ENCODE measurements at places on chromosomes 16 and 17.

DNA sequence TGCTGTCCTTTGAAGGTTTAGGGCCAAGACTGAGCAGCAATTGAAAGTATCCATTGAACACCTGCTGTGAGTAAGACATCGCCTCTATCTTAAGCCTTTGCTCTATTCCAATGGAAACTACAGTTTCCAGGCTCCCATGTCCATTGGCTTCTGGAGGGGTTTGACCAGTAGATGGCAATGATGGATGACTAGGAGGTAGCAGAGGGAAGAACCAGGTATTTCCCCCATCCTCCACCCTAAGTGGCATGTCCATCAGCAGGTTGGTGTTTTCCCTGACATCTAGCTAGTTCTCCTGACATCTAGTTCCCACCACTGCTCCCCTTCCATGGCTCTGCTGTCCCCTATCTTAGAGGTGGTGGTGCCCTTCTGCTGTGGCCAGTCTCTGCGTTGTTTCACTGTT lies 58.7 kb downstream of the CENPV start:
- no peak overlapping the region for H3K4me3 ChIP-seq
- no peak overlapping the region for H3K27ac ChIP-seq
- H3K27me3 ChIP-seq: no peaks in the 10 kb centered on the region
- H3K4me1 ChIP-seq: peaks cover 19% of the 10 kb centered on the region

GRCh38 chr17:67528751-67529436 lies 151.8 kb downstream of the PITPNC1 start:
- H3K27me3 ChIP-seq: no peaks in the 10 kb centered on the region
- peaks cover 4% of the 10 kb centered on the region for H3K4me1 ChIP-seq
- no peak for DNase-seq
- H3K4me3 ChIP-seq: no peak overlapping the region

- no peaks in the 10 kb centered on the region for H3K36me3 ChIP-seq
- no peak overlapping the region for H3K27ac ChIP-seq
- H3K4me1 ChIP-seq: no peaks in the 10 kb centered on the region
- no peak overlapping the region for H3K4me3 ChIP-seq
Measured at GRCh38 chr17:66953630-66954020, 10.9 kb upstream of the CACNG4 start.

GRCh38 chr16:74020095-74020670 lies 276.4 kb upstream of the PSMD7 start:
- no peak for DNase-seq
- no peaks in the 10 kb centered on the region for H3K4me1 ChIP-seq
- H3K4me3 ChIP-seq: no peak overlapping the region
- no peak overlapping the region for H3K27ac ChIP-seq
- no peaks in the 10 kb centered on the region for H3K27me3 ChIP-seq

DNA sequence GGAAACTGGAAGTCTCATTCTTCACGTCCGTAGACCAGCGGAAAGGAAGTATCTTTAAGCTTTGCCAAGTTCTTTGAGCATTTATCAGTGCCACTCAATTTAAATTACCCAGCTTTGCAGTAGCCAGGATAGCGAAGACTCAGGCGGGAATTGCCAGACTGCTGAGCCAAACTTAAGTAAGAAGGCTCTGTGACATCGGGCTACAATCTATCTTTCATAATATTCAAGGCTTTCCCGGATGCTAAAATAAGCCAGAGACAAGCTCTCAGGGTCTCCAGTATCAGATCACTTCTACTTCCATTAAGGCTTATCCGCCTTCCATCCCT lies 436 bp upstream of the BRIP1 start:
- H3K27ac ChIP-seq: peak overlapping the region; percentile 67
- H3K4me3 ChIP-seq: peak overlapping the region; percentile 86
- no peak for DNase-seq
- H3K36me3 ChIP-seq: peaks cover 7% of the 10 kb centered on the region
- peaks cover 10% of the 10 kb centered on the region for H3K4me1 ChIP-seq
- no peaks in the 10 kb centered on the region for H3K27me3 ChIP-seq

DNA sequence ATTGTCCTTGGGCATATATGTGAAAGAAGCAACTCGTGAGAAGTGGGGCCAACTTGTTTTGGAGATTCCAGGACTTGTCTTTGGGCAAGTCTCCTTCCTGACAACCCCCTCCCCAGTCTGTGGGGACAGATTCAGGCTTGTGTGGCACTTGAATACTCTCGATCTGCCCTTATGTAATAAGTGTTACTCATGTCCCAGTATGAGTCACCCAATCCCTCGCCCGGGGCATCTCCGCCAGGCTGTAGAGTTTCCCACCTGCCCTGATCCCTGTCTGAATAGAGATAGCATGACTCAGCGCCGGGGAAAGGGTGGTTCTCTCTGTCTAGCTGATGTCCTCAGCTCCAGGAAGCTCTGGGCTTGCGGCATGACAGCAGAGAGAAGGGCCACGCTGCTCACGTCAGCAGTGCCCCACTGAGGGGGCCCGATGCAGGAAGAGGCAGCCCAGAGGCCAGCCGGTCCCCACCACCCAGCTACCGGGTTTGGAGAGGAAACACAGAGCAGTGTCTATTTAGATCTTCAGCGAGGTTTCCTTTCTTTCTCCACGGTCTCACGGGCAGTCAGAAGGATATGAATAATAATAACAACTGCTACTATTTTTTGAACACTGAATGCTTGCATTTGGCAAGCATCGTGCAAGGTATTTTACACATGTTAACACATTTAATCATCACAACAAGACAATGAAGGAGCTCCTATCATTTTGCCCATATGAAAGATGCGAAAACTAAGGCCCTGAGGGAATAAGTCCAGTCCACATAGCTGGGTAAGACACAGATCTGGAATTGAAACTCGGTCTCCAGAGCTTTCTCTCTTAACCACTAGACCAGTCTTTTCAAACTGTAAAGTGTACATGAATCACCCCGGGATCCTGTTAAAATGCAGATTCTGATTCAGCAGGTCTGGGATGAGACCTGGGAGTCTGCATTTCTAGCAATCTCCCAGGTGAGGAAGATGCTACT lies 426.7 kb upstream of the MAF start:
- H3K36me3 ChIP-seq: no peaks in the 10 kb centered on the region
- no peaks in the 10 kb centered on the region for H3K4me1 ChIP-seq
- no peak overlapping the region for H3K27ac ChIP-seq
- no peaks in the 10 kb centered on the region for H3K27me3 ChIP-seq
- no peak overlapping the region for H3K4me3 ChIP-seq

DNA sequence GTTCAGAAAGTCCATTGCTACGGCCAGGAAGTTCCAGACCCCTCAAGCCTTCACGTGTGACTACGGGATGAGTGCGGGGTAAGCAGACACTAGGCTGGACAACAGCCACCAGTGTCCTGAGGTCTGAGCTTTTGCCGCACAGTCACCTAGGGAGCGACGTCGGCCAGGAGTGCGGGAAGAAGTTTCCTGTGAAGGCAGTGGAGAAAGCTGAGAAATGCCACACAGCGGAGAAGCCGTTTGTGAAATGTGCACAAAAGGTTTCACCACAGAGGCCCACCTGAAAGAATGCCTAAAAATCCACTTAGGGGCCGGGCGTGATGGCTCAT lies 47.4 kb downstream of the SHCBP1 start:
- H3K4me3 ChIP-seq: no peak overlapping the region
- H3K36me3 ChIP-seq: no peaks in the 10 kb centered on the region
- no peaks in the 10 kb centered on the region for H3K4me1 ChIP-seq
- no peak overlapping the region for H3K27ac ChIP-seq
- H3K27me3 ChIP-seq: no peaks in the 10 kb centered on the region

DNA sequence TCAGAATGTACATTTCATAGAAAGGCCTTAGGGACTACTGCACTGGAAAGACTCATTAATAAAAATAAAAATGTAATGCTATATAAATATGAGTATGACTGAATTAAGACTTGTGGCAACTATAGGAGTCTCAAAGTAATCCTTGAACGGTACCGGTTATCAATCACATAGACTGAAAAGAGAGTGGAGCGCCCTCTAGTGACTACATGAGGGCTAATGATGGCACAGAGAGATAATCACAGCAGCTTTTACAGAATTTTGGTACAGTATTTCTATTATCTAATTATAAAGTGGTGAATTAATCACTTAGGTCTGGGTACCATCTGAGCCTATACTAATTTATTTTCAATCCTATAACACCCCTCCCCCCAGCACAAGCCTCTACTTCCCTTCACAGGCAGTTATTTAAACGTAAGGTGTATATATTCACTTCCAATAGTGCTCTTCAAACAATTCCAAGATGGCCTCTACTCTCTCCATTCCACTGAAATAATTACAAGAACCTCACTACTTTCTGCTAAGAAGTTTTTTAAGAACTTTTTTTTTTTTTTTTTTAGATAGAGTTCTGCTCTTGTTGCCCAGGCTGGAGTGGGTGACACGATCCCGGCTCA lies 40.7 kb upstream of the ANKFY1 start:
- no peaks in the 10 kb centered on the region for H3K27me3 ChIP-seq
- H3K36me3 ChIP-seq: peaks cover 37% of the 10 kb centered on the region
- H3K4me1 ChIP-seq: peaks cover 11% of the 10 kb centered on the region
- peak; percentile 70 for DNase-seq

GRCh38 chr16:5900046-5900445 lies 802.5 kb upstream of the EEF2KMT start:
- H3K4me1 ChIP-seq: no peaks in the 10 kb centered on the region
- no peaks in the 10 kb centered on the region for H3K36me3 ChIP-seq
- no peak for DNase-seq
- H3K4me3 ChIP-seq: no peak overlapping the region
- no peak overlapping the region for H3K27ac ChIP-seq
- H3K27me3 ChIP-seq: no peaks in the 10 kb centered on the region

DNA sequence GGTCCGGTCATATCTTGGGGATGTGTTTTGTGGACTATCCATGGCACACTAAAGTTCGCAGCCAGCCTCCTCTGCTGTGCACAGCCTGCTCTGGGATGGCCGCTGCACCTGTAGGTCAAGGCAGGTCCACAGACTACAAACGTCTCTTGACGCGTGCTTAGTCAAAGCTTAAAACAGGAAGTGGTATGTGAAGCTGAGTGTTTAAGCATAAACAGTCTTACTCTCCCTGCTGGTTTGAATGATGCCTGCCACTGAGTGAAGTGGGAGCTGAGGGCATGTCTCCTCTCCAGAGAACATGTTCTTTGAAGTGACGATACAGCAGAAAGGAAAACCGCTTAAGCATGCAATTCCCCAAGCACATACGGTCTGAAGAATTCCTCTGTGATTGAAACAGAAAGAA lies 365.6 kb downstream of the SLC39A11 start:
- no peaks in the 10 kb centered on the region for H3K36me3 ChIP-seq
- peak; percentile 58 for DNase-seq
- H3K4me1 ChIP-seq: peaks cover 16% of the 10 kb centered on the region
- no peaks in the 10 kb centered on the region for H3K27me3 ChIP-seq
- no peak overlapping the region for H3K27ac ChIP-seq
- H3K4me3 ChIP-seq: peak overlapping the region; percentile 32

DNA sequence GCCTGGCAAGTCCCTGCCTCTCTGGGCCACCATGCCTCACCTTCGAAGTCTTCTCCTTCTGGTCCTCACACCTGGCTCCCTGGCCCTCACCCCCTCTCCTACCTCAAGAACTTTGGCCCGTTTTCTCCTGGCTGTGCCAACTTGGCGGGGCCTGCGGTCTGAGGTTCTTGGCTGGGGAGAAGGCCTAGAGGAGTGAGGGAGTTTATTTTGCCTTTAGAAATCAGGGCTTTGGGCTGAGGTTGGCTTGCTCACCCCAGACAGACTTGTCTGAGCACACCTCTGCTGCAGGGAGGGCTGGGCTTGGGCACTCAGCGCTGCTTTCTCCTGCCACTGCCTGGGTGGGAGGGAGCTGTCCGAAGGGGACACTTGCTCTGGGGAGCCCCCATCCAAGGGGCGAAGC lies 23.3 kb upstream of the TAC4 start:
- H3K36me3 ChIP-seq: no peaks in the 10 kb centered on the region
- no peak for DNase-seq
- peaks cover 3% of the 10 kb centered on the region for H3K4me1 ChIP-seq
- H3K4me3 ChIP-seq: no peak overlapping the region

DNA sequence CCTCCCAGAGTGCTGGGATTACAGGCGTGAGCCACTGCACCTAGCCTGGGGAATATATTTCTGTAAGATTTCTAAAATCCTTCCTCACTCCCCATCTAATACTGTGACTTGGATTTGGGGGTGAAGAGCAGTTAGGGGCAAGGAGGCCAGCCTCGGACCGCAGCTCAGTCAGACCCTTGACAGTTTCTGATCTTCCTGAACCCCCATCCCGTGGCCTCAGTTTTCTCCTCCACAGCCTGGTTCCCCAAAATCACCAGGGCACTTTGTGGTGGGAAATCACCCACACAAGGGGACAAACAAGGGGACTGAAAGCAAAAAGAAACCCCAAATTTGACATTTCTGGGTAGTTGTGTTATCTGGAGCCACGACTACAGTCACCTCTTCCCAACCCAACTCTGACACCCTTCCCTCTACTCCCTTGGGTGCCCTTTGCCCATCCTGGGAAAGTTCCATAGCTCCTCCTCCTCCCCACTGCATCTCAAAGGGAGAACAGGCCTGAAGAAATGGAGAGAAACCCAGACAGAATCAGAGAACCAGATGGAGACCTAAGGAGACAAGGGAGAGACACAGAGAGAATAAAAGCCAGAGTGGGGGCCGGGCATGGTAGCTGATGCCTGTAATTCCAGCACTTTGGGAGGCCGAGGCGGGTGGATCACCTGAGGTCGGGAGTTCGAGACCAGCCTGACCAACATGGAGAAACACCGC lies 2.8 kb upstream of the STAT5A start:
- H3K4me1 ChIP-seq: peaks cover 36% of the 10 kb centered on the region
- no peak for DNase-seq
- no peak overlapping the region for H3K27ac ChIP-seq
- no peaks in the 10 kb centered on the region for H3K36me3 ChIP-seq
- H3K27me3 ChIP-seq: no peaks in the 10 kb centered on the region
- H3K4me3 ChIP-seq: no peak overlapping the region

DNA sequence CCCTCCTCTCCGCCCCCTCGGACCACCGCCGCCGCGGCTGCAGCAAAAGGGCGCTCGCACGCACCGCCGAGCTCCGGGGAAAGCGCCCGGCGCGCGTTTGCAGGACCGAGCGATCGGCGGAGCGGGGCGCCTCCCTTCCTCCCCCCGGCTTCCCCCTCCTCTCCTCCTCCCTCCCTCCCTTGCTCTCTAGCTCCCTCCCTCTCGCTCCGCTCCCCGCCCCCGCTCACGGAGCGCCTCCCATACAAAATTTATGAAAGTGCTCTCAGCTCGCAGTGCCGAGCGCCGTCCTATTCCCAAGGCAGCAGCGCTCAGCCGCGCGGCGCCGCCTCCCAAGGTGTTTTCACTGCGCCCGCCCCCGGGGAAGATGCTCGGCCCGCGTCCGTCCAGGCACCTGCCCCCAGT lies at the start of gene RTN4RL1:
Gene RTN4RL1 (minus strand): TSS at position 115 of the 402 bp plus-strand sequence. CDS start 469 bp downstream, outside the sequence.
- H3K4me1 ChIP-seq: peaks cover 40% of the 10 kb centered on the region
- H3K4me3 ChIP-seq: peak within 1 kb of the TSS; percentile 52
- DNase-seq: peak; percentile 78

DNA sequence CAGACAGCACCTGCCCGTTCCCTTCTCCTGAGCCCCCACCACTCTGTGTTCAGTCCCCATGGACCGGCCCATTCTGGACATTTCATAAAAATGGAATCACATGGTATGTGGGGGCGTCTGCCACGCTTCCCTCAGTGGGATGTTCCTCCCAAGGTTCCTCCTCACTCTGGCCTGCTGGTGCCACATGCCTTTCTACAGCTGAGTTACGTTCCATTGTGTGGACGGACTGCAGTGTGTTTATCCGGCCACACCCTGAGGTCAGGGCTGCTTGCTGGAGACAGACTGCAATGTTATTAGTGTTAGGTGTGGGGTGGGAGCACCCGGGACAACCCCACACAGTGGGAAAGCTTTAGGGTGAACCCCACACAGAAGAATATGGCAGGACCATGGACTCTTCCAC lies 5.9 kb upstream of the AATK start:
- H3K27ac ChIP-seq: no peak overlapping the region
- H3K4me1 ChIP-seq: no peaks in the 10 kb centered on the region
- no peak overlapping the region for H3K4me3 ChIP-seq

All from B cell (primary cell).